ENCODE measurements at places on chromosomes 12 and 14.

DNA sequence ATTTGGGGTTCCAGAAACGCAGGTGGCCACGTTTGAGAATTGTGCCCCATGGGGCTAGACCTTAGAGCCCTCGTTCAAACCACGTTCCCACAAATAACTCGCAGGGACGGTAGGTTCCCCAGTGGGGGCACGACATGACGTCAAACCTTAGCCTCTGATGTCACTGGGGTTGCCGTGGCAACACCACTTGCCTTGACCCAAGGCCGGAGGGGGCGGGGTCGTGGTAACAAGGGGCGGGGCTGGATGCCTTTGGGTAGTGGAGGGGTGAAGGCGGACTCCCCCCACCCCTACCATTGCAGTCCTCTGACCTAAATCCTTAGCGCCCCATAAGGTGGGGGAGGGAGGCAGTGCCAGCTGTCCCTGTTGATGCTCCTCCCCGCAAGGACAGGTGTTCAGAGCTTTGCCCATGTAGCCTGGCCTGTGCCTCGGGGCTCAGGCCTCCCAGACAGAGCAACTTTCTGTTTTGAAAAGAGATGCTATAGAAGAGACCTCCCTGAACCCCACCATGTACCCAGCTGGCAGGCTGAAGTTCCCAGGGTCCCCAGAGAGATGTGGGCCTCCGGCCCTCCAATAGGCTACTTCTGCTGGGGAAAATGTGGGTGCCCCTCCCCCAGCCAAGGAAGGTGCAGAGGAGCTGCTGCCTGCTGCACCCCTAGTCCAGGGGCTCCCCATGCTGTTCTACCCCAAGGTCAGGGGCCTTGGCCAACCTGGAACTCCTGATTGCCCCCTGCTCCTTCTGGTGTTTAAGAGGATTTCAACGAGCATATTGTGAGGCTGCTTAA lies 1.9 kb downstream of the FAM222A start:
- DNase-seq: peak; percentile 77

- peak; percentile 21 for DNase-seq
Observed at GRCh38 chr14:50954811-50955372, 10.6 kb upstream of the PYGL start.

DNA sequence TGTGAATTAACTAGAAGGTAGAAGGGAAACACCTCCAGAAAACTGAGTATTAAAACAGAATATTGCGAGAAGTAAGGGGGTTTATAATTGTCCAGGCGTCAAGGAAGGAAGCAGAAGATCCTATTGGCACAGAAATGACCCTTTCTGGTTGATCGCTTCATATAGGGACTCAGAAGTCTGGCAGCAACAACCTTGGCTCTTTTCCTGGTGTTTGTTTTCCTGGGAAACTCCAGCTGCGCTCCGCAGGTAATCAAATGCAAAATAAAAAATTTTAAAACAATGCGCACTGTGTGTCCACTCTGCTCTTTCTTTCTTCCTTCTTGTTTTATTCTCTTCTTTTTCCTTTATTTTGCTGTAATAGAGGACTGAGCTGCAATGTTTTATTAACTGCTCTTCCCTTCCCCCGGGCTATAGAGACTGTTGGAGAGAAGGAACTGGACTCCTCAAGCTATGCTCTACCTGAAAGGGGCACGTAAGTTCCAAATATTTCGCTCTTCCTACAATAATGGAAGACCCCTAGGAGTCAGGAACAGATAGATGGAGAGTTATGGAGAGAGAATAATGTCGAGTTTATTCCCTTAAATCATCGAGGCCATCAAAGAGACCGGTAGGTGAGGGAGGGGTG lies 737 bp downstream of the SPX start:
- peak; percentile 9 for DNase-seq

DNA sequence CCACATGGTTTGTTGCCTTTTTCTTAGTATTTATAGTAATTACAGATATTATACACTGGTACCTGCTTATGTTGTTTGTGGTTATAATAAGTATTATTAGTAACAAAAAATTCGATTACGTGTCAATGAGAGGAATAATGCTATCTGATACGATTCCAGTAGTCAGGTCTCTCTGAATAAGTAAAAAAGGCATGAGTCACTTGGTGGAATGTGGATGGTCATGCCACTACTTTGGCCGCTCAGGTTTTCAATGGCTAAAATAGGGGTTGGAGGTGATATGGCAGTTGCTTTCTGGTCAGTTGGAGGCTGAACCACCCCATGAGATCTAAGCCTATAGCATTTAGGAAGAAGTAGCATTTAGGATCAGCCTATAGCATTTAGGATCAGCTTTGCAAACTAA lies 255.9 kb downstream of the NPAS3 start:
- no peak for DNase-seq

GRCh38 chr12:83198291-83199015 lies 511.7 kb downstream of the TMTC2 start:
- no peak for DNase-seq

- DNase-seq: no peak
Observed at GRCh38 chr14:63212209-63212608, 8.0 kb downstream of the RHOJ start.

DNA sequence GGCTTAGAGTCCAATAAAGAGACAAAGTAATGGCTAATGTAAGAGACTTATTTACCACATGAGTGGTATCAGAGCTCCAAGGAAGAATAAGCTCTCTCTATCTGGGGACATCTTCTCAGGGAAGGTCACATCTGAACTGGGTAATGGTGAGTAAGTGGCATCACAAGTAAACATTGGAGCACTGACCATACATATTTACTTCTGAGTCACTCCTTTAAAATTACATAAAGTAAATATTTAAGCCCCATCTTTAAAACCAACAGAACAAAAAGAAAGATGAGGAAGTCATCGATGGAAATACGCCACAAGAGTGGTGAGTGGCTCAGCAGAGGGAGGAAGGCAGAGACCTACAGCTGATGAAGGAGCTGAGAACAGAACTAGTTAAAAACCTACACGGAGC lies 159.9 kb downstream of the DUSP6 start:
- no peak for DNase-seq

DNA sequence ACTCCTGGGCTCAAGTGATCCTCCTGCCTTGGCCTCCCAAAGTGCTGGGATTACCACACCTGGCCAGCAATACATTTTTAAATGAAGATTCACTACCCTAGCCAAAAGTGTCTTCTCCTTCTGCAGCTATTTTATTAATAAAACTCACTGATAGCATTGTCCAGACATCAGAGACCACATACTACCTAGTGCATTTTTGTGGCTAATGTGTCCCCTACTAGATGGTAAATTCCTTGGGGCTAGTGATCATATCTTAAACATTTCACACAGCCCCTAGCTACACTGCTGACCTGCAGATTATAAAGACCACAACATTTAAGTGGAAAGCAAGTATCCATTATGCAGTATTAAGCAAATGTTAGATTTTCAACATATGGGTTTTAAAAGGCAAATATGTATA lies 17.0 kb downstream of the DTD2 start:
- DNase-seq: no peak

DNA sequence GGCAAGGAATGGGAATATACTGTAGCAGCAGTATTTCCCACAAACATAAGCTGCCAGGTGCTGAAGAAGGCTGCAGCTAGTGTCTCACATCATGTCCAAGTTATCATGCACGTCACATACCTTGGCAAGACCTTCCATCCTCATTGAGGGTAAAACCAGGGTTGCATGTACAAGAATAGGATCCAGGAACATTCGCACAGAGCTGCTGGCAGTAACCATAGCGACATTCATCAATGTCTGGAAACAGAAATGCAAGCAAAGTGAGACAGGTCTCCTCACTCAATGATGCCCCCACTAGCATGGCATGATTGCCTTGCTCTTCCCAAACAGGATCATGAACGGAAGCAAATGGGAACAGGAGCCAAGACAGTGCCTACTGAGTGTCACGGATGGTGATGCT lies 23.8 kb upstream of the TC2N start:
- DNase-seq: no peak

DNA sequence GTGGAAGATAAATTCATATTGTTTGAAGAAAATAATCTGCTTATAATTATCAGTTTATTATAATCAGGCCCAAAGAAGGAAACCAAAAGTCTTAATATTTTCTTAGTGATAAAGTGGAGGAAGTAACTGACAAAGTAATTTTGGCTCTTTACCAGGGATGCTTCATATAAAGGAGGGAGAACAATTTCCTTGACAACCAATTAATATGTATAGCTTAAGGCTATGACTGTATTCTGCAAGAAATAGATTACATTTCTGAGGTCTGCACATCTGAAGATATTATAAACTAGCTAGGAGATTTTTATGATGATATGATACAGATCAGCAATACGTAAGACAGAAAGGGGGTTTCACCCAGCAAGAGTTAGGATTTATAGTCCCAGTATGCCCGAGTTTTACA lies 90.8 kb downstream of the BICD1 start:
- DNase-seq: no peak

DNA sequence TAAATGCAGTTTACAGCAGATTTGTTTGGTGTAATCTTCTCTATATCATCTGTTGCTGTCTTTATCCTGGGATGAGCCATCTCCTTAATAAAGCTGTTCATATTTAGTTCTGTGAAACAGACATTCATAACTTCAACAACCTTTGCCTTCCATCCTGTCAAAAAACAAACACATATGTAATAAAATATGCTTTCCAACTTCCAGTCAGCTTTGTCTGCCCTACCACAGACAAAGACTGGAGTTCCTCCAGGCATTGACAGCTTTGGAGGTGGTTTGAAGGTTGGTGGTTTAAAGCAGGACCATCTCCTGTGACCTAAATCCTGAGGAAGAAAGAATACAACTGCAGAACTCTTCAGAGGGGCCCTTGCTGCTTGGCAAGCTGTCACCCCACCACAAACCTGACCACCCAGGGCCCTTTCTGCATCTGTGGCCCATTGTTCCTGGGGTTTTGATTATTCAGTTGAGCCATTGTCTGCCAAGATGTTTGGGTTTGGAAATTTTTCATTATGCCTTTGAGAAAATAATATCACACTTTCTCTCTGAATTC lies 28.2 kb upstream of the PTGR2 start:
- DNase-seq: no peak

- DNase-seq: no peak
Observed at GRCh38 chr12:116927244-116927940, 16.6 kb downstream of the FBXW8 start.

DNA sequence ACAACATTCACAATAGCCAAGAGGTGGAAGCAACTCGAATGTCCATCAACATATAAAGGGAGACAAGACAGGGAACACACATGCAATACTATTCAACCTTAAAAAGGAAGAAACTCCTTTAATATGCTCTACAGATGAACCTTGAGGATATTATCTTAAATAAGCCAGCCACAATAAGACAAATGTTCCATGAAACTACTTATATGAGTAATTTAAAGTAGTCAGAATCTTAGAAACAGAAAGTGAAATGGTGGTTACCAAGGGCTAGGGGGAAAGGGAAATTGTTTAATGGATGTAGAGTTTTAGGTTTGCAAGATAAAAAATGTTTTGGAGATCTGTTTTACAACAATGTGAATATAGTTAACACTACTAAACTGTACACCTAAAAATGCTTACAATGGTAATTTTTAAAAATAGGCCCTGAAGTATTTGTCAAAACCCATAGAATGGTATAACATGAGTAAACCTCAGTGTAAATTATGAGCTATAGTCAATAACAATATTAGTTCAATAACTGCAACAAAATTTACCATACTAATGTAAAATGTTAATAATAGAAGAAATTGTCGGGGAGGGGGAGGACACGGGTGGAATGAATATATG lies 71.1 kb downstream of the EGLN3 start:
- no peak for DNase-seq

GRCh38 chr12:46207644-46208043 lies 61.2 kb downstream of the SLC38A1 start:
- peak; percentile 74 for DNase-seq

DNA sequence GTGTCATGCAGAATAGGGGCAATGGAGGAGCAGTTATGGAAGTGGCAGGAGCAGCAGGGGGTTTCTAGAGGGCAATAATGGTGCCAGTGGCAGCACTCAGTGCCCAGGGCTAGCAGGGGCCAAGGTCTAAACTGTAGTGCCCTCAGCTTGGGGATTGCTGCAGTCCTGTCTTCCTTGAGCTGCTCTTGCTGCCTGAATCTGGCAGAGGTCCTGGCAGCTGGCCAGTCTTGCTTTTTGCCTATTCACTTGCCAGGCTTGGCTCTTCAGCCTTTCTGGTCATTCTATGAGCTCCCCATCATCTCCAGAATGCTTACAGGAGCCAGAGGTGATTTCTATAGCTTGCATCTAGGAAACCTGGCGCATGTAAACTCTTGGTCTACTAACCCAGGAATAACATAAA lies 72.0 kb downstream of the SUDS3 start:
- no peak for DNase-seq

DNA sequence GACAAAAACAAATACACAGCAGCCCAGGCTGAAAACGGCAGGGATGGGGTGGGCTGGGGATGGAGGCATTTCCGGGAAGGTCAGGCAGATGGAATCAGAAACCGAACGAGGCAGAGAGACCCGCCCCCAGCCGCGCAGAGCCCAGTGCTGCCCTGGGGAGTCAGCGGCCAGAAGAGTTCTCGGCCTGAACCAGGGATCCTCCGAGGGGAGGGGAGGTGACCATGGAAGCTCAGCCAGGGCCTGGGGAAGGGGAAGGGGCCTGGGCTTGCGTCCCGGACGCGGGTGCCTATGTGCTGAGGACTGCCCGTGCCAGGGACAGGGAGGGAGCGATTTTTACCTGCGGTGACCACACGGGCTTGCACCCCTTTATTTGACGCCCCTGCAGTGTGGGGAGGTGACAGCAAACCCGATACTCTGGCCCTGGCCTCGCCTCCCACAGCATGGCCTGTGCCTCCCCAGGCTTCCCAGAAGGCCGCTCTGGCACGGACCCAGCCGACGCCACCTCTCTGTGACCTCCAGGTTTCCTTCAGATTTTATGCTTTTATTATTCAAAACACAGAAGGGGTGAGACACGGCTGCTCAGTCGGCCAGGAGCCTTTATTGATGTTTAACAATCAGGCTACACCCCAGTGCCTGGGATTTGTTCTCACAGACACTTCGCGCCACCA lies 7.7 kb downstream of the LRCOL1 start:
- no peak for DNase-seq

DNA sequence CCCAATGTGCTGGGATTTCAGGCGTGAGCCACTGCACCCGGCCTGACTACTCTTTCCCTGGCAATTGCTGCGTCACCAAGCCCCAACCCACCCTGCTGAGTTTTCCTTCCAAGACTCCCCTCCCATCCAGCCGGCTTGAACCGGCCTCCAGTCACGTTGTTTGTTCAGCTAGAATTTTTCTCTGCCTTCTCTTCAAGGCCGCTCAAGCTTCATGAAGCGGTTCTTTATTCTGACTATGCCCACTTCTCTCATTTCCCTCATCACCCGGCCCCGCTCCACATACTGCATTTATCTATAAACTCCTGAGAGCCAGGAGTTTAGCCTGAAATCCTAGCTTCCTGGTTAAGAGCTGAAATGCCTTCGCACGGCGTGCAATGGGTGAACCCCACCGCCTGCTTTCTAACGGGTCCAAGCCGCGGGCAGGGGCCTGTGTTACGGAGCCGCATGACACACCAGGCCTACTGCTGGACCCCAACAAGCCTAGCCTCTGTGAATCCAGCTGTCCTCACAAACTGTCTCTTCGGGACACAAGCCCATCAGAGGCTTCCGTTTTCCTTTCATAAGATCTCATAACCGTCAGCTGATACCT lies 999 bp upstream of the DCAF4 start:
- no peak for DNase-seq

- peak; percentile 35 for DNase-seq
Observed at GRCh38 chr12:52213564-52214420, 19.3 kb upstream of the KRT7 start.

GRCh38 chr14:93085911-93086310 lies 29.8 kb downstream of the ITPK1 start:
- DNase-seq: no peak

- no peak for DNase-seq
Observed at GRCh38 chr14:89131004-89131750, 285.9 kb downstream of the FOXN3 start.

All from B cell (primary cell).